ENCODE measurements at places on chromosomes 3 and 15. TPM values are rescaled to one million over a fixed set of nuclear protein-coding genes. Genes with fewer than 3 reads are reported as not detected.

CFAP100 gene
- not detected for total RNA-seq

- no peak for DNase-seq
- H3K27ac ChIP-seq = no peak overlapping the region
- no peak overlapping the region for H3K4me3 ChIP-seq
Observed at GRCh38 chr3:85297291-85297690, 338.5 kb downstream of the CADM2 start.

GRCh38 chr3:129607391-129608068, 1.1 kb upstream of the PLXND1 start:
- no peaks in the 10 kb centered on the region for H3K27me3 ChIP-seq
- no peak for DNase-seq
- peaks cover 70% of the 10 kb centered on the region for H3K4me1 ChIP-seq
- no peaks in the 10 kb centered on the region for H3K36me3 ChIP-seq
- peak overlapping the region; percentile 95 for H3K27ac ChIP-seq
- H3K4me3 ChIP-seq = peak overlapping the region; percentile 85

- H3K4me3 ChIP-seq = no peak overlapping the region
- DNase-seq = no peak
- peaks cover 3% of the 10 kb centered on the region for H3K4me1 ChIP-seq
- H3K36me3 ChIP-seq = no peaks in the 10 kb centered on the region
- H3K27me3 ChIP-seq = no peaks in the 10 kb centered on the region
Observed at GRCh38 chr3:69120879-69121464, 1.4 kb downstream of the LMOD3 start.

DNA sequence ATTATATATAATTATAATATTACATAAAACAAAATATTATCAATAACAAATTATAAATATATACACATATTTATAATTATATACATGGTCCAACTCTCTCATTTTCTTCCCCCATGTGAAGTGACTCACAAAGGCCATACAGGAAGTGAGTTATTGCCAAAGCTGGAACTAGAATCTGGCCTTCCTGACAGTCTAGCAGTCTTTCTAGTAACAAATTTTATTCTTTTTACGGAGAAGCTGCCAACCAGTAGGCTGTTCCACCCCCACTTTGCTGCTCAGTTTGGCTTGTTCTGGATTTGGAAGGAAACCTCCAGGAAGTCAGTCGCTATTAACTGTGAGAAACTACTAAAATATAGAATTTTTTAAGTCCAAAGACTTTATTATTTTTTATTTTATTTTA, 79.6 kb downstream of the DHX36 start:
- DNase-seq = no peak
- peaks cover 17% of the 10 kb centered on the region for H3K36me3 ChIP-seq
- no peak overlapping the region for H3K4me3 ChIP-seq
- H3K4me1 ChIP-seq = peaks cover 8% of the 10 kb centered on the region
- H3K27me3 ChIP-seq = no peaks in the 10 kb centered on the region

Data from osteocyte (in vitro differentiated cells).